Inflammatory macrophage (primary cell): ENCODE measurements at places on chromosomes 11 and 22.

GRCh38 chr11:108199446-108200321 is 22.8 kb downstream of the NPAT start:
- peak; percentile 93 for DNase-seq

- DNase-seq, result peak; percentile 20
Observed at GRCh38 chr22:38972558-38972957, 9.6 kb upstream of the APOBEC3B start.

DNA sequence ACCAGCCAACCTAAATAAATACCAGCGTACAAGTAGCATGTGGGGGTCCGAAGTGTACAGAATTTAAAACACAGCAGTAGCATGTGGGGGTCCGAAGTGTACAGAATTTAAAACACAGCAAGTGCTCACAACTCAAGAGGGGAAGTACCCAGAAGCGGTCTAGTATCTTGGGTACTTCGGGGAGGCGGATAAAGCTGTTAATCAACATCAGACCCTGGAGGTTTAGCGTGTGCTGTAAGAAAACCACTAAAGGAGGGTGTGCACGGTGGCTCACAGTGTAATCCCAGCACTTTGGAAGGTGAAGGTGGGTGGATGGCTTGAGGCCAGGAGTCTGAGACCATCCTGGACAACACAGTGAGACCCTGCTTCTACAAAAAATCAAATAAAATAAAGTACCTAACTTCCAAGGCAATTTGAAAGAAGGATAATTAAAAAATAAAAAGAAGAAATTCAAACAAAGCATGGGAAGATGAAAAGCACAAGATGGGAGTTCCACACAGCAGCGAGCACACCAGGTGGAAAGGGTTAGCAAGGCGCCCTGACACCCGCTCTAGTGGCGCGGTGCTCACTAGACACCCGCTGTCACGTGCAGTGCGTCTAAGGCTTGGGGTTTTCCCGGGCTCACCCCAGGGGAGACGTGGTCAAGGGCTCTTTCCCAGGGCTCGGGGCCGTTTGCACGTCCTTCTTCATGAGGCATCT is 35.0 kb upstream of the MOB2 start:
- no peak for DNase-seq

GRCh38 chr11:63667995-63668795 is 3.0 kb downstream of the ATL3 start:
- DNase-seq, result no peak

DNA sequence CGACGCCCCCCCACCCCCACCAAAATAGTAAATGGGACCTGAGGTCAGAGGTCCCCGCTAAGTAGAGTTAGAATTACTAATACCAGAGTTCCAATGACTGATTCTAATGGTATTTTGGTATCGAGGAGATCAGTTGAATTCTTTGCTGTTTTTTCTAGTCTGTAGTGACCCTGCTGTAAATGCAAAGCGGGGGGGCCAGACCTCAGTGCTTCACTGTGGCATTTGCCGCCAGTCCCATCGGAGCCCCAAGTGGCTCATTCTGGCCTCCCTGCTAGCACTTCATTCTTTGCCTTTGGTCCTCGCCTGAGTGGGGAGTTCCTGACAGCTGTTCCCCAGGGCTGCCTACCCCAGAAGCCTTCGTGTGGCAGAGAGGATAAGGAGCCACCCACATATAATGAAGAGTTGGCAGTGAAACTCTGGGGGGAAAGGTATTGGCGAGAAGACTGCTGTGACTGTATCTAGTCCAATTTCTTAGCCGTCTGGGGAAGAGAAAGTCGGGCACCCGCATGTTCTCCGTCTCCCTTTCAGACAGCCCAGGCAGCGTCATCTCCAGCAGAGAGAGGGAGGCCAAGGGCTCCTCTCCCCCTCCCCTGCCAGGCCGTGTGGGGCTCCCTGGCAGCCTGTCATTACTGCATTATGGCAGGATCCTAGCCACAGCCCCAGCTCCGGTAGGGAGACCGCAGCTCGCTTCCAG is 19.4 kb upstream of the CABP7 start:
- no peak for DNase-seq

DNA sequence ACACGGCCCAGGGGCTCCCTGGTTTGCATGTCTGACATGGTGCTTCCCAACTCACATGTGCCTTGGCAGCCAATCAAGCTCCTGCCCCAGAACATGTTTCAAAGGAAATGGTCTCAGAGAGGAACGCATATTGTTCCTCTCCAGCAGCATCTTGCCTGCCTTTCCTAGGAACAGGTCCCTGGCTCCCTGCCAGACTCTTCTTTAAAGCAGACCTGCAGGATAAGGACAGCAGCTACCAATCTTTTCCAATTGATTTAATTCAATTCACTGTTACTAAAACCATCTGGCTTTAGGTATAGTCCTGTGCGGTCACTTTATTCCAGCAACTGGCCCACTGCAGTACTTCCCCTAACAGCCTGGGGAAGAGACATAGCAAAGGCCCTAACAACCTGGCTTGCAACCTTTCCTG is 79.9 kb downstream of the AMBRA1 start:
- DNase-seq, result no peak

DNA sequence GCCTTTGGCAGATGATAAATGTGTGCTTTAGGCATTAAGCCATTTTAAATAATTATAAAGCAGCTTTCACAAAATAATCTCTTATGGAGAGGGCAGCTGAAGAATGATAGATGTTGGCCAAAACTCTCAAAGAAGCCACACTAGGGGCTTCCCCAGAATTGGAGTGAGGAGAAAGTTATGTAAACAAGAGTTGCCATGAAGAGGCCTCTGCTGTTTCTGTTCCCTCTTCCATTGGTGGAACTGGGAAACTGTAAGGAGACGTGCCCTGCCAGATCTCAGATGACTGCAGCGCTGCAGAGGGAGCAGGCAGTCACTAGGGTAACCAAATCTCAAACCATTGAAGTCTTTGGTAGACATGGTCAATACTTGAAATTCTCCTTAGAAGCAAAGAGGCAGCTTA is 19.4 kb upstream of the APLP2 start:
- peak; percentile 90 for DNase-seq

GRCh38 chr11:111571829-111572501 is 30.3 kb upstream of the SIK2 start:
- DNase-seq, result no peak

DNA sequence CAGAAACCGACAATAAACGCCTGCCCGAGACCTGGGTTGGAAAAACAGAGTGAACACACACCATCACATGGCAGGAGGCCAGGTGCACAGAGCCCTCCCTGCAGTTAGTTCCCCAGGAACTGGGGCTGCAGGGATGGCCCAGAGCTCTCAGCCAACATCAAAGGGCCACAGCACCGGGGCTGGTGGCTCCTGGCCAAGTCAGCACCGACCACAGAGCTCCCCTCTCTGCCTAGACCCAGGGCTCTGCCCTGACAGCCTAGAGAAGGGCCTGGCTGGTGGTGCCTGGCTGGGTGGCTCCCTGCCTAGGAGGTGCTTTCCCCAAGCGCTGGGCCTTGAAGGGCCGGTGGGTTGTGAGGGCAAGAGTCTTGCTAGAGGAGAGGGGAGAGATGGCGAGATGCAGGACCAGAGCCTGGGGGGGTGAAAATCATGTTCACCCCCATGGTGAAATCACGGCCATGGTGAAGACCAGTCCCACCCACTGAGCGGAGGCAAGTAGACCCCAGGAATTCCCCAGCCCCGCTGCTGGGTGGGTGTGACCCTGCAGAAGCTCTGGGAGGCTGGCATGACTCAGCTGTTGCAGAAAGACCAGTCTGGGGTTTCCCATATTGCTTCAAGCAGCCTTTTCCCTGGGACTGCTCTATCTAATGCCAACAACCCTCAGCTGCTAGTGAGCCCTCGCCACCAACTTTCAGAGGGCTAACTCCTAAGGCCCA is 7.2 kb upstream of the BID start:
- DNase-seq, result peak; percentile 91

DNA sequence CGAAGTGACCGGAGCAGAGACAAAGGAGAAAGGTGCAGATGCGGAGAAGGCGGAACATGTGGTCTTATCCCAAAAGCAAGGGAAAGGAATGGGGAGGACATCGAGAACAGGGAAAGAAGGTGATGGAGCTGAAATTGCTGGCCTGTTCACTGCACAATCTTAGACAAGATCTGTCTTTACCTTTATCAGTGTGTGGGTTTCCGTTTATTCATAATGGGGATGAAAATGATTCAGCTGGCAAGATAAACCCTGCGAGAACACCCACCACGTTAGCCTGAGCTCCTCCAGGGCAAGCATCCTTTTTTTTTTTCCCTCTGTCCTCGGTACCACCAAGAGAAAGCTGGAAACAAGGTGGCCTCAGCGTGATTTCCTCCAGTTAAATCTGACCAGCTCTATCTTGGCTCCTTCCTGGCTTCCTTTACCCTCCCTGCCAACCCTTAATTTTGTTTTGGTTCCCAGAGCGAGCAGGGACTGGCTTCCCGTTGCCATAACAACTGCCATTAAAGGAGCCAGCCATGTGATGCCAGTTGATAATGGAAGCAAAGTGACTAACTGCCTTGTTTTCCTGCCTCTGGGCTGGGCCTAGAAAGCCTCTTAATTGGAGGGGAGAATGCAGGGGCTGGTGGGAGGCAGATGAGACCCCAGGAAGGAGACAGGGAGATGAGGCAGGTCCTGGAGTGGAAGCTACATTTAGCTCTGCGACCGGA is 4.2 kb downstream of the SGSM1 start:
- no peak for DNase-seq

DNA sequence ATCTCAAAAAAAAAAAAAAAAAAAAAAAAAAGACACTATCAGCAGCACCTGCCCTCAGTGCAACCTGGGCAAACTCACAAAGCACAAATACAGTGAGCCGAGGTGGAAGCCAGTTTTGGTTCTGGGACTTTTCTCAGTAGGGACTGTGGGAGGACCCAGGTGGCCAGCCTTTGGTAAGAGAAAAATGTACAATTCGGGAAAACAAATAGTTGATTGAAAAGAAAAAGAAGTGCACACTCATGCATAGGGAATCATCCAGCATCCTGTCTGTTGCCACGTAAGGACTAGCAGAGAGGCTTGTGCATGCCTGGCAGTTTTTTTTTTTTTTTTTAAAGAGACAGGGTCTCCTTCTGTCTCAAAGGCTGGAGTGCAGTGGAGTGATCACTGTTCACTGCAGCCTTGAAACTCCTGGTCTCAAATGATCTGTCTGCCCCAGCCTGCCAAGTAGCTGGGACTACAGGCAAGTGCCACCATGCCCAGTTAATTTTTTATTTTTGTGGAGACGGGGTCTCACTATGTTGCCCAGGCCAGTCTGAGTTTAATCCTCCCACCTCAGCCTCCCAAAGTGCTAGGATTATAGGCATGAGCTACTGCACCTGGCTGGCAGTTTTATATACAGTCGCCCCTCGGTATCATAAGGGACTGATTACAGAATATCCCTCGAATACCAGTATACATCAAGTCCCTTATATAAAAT is 36.7 kb downstream of the TPST2 start:
- no peak for DNase-seq

- DNase-seq, result no peak
Observed at GRCh38 chr11:8250981-8251615, 12.6 kb downstream of the LMO1 start.

- no peak for DNase-seq
Observed at GRCh38 chr11:73342633-73343032, 33.6 kb upstream of the RELT start.

- DNase-seq, result no peak
Observed at GRCh38 chr11:88383447-88383846, 45.9 kb upstream of the CTSC start.

DNA sequence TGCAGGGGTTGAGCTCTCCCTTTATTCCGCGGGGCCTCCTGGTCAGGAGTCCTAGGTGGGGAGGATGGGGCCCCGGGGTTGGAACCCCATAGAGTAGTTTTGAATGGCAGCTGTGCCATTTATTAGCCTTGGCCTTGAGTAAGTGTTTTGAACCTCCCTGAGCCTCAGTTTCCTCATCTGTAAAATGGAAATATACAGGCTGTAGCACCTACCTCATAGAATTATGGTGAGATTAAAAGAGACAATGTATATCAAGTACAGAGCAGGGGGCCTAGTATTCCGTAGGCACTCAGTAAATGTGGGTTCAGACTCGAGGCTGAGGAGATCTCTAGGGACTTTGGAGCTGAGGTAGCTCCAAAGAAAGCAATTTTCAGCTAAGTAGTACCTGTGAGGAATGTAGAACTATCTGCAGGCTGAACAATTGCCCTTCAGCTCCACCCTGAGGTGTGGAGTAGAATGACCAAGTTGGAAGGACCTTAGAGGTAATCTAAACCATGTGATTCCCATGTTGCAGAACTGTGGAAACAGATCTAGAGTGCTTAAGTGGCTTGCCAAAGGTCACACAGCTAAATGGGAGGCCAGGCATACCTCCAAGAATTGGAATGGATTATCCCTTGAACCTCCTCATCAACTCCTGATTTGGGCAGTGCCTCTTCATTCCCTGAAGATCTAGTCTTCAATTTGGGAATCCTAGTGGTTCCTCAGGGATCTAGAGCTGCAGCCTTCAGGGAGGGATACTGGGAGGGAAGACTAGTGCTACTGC is 682 bp downstream of the PGAP2 start:
- DNase-seq, result peak; percentile 69

DNA sequence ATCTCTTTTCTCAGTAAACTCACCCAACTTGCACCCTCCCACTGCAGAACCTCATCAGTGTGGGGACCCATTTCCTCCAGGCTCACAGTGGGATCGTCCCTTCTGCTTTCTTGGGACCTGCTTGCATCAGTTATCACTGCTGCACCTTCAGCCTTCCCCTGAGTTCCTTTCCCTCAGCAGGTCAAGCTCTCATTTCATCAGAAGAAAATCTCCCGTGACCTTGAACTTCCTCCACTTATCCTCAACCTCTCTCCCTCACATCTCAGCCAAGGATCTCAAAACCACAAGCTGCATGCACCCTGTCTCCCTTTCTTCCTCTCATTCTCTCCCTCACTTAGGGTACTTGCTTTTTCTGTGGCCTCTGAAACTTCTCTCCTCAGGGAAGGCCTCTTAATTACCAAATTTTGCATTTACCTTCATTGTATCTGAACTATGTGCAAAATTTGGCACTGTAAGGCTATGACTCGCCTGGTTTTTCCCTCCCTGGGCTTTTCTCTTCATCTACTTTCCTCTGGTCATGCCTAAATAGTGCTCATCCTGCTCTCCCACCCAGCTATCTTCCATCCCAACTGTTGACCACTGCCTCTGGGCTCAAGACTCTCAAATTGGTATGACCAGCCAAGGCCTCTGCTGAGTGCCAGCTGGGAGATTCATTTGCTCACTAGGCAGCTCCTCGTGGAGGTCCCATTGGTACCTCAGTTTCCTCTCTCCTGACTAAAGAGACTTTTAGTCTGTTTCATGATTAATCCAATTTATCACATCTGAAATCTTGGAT is 2.7 kb upstream of the RCE1 start:
- no peak for DNase-seq

GRCh38 chr11:116513894-116514293 is 258.9 kb downstream of the BUD13 start:
- peak; percentile 46 for DNase-seq

DNA sequence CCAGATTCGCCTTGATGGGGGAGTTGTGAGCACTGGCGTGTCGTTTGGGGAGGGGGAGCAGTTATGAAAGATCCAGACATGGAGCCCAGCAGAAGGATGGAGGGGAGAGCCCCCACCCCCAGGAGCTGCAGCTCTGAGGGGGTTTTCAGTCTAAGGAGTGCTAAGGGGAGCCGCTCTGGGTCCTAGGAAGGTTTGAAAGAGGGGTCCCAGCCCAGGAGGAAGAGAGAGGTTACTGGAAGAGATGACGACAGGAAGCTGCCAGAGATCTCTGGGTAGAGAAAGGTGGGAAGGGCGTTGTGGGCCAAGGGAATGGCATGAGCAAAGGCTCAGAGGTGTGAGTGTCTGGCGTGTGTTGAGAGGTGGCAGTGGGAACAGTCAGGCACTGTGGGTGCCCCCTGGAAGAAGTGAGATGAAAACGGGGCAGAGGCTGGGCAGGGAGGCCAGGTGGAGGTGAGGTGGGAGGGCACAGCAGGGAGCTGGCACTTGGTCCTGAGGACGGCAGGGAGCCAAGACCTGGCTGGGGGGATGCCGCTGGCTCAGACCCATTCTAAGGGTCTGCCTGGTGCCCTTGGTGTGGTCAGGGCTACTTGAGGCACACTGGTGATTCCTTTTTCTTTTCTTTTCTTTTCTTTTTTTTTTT is 1.8 kb downstream of the MGAT3 start:
- DNase-seq, result no peak
